ENCODE measurements at places on chromosomes 1 and 21.

- DNase-seq = no peak
Measured at GRCh38 chr1:198968866-198969265, 330.0 kb downstream of the PTPRC start.

DNA sequence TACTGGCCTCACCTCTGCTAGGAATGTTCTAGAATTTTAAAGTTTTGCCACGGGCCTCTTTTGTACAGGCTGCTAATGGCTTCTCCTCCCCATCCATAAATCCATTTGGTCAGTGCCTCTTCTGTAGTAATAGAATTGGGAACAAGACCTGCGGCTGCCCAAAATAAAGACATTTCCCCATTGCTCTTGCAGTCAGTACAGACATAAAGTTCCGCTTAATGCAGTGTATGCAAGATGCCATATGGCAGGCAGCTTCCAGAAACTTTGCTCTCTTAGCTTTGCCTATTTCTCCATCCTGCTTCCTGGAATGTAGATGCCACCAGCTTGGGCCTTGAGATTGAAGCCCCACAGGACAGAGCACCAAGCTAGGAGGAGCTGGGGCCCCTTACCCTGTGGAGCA is 3.7 kb upstream of the SLC2A5 start:
- DNase-seq = no peak

GRCh38 chr1:33007190-33008050 is 29.3 kb downstream of the AK2 start:
- DNase-seq = no peak

GRCh38 chr1:247471445-247472016 is 13.6 kb upstream of the OR2B11 start:
- no peak for DNase-seq

- DNase-seq = no peak
Measured at GRCh38 chr1:212186427-212187207, 98.6 kb upstream of the PPP2R5A start.

- no peak for DNase-seq
Measured at GRCh38 chr1:179818743-179819173, 58.8 kb downstream of the TOR1AIP2 start.

- no peak for DNase-seq
Measured at GRCh38 chr1:188070848-188071247, 1242.1 kb downstream of the PLA2G4A start.

GRCh38 chr1:179779645-179780272 is 36.7 kb downstream of the FAM163A start:
- DNase-seq = peak; percentile 89

DNA sequence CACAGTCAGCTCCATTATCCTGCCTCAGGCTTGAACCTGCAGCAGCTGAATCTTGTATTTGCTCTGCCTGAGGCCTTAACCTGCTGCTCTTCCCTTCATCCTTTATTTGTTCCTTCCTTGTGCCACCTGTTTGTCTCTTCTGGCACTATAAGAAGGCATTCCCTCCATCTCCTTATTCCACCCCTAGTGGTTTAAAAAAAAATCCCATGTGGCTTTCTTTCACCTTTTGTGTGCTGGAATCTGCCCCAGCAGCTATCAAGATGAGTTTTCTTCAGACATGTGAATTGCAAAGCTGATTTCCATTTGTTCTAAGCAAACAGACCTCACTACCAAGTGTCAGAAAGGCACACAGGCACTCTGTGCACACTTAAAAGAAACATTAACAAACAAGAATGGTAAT is 294.6 kb downstream of the TTLL7 start:
- DNase-seq = no peak

DNA sequence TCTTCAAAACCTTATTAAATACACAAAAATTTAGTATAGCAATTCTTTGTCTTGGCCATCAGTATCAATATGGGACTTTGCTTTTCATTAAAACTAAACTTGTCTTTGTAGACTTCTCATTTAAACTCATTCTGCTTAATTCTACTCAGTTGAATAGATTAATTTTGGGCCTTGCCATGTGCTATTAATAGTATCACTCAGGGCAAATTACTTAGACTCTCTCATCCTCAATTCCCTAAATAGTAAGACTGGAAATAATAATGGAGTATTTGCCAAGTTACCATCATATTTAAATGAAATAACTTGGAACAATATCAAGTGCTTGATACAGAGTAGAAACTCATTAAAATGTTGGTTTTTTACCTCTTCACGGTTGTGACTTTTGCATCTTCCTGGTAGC is 13.4 kb downstream of the HOOK1 start:
- DNase-seq = no peak

- no peak for DNase-seq
Measured at GRCh38 chr1:89999628-90000027, 4.7 kb downstream of the ZNF326 start.

- no peak for DNase-seq
Measured at GRCh38 chr21:44795342-44795741, 6.3 kb downstream of the UBE2G2 start.

DNA sequence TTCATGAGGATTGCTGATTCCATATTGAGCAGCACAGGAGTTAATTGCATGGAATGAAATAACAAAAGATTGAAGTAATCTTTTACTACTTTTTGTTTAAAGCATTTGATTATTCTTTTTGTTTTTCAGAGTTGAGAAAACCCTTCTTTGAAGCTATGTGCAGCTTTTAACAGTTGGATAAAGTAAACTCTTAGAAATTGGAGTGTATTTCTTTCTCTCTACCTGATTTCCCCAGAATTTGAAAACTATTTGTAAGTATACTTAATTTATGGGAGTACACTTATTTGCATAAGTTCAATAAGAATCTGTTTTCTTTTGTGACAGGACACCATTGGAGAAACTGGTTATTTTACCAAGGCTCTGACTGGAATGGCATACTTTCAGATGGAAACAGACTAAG is 133.6 kb downstream of the TRIM33 start:
- DNase-seq = no peak

DNA sequence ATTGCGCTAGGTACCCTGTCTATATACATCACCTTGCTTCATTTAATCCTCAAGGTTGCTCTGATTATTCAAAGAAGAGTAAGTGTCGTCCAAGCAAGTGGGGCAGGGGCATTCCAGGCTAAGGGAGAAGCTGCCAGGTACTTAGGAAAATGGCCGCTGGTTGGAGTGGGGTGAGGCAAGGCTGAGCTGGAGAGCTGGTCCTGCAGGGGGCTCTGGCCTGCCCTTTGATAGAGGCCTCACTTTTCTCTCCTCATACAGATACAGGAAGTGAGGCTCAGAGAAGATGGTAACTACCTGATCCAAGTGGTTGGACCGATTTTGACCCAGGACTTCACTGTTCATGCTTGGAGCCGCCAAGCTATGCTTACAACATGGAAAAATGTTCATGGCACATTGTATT is 86.9 kb upstream of the ZBTB40 start:
- no peak for DNase-seq

GRCh38 chr1:84293766-84294165 is 7.7 kb upstream of the SAMD13 start:
- DNase-seq = no peak

Measured in NCI-H1417 (cell line).